ENCODE measurements at places on chromosomes 7 and 10.

- DNase-seq, result no peak
Observed at GRCh38 chr7:44057181-44057848, 8.1 kb downstream of the PGAM2 start.

DNA sequence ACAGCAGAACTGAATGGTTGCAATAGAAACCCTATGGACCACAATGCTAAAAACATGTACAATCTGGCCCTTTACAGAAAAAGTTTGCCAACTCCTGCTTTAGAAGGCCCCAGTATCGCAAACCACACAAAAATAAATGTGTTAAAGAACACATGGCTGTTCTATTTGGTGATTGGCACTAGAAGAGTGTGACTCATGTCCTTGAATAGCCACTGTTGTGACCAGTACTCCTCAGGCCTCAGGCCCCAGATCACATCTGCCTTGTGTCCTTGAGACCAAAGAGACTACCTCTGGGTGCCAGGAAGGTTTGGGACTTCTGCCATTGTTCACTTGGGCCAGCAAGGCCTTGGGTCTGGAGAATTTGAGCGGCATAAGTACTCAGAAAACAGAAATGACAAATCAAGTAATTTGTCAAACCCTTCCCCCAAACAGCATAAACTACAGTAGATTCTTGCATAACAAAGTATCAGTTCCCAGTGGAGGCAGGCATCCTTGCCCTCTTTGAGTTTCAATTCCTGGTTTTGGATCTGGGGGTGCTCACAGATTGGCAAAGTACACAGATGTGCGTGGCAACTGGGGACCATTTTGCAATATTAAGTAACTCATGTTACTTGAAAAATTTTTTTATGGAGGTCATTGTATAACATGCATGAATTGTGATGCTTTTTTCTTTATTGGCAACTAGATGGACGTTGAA lies 50.2 kb downstream of the MTURN start:
- DNase-seq, result no peak

DNA sequence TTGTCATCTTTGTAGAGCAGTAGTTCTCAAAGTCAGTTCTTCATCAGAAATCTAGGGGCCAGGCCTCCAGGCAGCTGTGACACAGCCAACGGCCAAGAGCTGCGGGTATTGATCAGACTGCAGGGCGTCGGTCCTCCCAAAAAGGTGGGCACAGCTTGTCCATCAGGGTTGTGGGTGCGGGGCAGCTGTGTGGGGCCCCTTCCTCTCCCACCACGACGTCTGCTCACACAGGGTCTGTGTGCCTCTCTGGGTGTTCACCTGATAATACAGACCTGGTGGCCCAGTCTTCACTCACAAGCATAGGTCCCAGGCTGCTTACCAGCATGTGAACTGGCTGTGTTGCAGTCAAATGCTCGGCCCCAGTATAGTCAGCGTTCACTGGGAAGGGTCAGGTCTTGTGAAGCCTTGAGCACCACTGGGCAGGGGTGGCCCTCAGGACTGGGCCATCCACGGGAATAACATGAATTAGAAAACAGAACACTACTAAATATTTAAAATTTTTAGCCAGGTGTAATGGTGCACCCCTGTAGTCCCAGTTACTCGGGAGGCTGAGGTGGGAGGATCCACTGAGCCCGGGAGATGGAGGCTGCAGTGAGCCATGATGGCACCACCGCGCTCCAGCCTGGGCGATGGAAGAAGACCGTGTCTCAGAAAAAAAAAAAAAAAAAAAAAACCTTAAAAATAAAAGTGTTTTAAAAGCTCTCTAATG lies 102.8 kb upstream of the DIP2C start:
- no peak for DNase-seq

DNA sequence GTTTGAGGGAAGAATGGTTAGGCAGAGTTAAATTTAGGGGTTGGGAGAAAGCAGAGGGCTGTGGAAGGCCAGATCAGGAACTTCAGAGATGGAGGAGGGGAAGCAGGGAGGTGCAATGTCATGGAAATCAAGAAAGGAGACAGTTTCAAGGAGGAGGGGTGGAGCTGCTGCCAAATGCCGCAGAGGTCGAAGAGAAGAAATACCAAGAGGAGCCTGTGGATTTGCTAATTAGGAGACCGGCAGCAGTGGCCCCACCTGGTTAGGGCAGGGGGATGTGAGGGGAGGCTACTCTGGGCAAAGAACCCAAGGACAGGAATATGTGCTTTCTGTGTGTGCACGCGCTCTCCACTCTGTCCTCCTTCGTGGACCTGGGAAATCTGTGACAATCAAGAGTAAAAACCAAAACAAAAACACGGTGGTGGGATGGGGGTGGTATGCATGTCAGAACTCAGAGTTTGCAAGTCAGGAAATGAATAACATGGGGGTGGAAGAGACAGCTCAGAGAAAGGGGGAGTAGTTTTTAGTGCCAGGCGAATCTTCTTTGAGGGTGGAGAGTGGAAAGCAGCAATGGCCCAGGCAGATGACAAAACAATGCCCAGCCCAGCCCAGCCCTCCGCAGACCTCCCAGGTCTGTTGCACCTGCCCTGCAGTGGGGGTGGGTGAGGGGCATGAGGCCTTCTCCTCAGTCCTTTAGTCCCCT lies 102.9 kb upstream of the PAX2 start:
- DNase-seq, result no peak

DNA sequence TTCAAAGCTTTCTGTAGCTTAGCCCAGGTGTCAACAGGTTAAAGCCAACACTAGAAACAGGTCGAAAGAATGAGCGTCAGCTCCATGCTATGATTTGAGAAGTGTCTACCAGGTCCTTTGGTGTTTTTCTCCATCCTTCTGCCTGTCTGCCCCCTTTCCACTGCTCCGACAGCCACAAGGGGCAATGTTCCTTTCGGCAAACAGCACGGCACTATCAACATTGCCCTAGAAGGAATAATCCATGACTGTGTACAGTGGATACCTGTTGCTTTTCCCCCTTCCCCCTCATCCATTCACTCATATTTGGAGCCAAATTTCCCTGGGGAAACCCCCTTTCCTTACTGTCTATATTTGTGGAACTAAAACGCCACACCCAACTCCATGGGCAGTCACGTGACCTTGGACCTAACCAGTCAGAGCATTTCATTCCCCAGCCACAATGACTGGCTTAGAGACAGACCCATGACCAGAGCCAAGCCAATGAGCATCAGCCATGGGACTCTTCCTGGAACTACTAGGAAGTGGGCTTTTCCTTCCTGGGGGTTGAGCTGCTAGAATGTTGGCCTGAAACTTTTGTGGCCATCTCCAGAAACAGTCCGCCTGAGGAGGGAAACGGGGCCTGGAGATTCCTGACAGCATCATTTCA lies 51.5 kb downstream of the AFAP1L2 start:
- no peak for DNase-seq

DNA sequence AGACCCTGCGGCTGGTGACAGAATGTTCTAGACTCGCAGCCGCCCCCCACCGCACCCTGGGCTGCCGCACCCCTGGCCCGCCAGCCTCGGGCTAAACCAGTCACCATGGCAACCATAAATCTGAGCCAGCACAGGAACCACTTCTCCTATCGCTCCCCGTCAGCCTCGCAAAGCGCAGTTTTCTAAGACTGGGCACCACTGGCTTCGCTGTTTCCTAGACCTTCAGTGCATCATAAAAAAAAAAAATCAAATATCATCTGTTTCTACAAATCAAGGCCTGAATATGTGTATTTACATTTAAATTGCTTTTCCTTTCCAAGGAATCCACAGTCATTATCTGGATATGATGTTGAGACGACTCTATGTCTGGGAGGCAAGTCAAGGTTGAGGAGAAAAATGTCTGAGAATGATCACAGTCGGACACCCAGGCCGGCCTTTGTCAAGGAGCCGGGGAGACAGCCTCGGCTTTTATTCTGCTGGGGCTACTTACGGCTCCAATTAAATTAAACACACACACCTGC lies 99.9 kb downstream of the PTPRN2 start:
- peak; percentile 26 for DNase-seq

GRCh38 chr10:24462291-24462813 lies 253.4 kb downstream of the KIAA1217 start:
- DNase-seq, result no peak

DNA sequence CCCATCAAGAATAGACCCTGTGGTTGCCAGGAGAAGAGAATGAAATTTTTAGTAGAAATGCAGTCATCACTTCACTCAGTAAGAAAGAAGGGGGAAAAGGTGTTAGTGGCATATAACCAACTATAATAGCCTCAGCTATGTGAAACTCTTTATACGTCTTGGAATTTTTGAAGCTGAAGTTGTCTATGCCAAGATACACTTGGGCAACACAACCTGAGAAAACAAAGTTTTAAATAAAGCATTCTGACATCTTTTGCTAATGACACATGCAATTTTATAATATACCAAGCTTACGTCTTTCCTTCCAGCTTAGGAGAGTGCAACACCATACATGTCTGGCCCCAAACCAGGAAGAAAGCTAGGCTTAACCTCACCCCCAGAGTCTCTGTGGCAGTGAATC lies 40.8 kb upstream of the ZNF438 start:
- no peak for DNase-seq

DNA sequence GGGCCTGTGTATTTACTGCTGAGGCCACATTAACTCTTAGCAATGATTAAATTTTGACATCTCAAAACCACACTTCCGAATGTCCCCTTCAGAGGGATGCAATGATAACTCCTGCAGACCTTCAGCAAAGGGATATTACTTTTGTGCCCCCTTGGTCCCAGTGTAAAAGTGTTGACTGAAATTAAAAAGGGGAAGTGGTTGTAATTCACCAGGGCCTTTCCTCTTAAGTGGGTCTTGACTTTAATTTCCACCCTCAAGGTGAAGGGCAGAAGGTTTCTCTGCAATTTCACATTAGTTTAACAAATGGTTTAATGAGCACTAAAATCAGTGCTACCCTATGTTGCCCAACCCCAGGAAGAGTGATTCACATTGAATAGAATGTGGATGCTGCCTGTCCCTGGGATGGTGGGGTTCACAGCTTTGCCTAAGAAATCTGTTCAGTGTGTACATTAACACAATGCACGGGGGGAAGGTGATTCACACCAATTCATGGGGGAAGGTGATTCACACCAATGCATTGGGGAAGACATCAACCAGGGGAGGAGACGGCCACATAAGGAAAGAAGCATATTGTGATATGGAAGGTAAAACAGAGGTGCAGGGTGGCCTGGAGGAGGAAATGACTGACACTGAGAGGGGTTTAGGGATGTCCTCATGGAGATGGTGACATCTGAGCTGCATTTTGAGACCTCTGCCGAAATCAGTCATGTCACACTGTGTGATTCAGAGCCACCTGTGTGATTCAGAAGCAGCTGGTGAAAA lies 19.4 kb upstream of the TNS3 start:
- DNase-seq, result no peak

DNA sequence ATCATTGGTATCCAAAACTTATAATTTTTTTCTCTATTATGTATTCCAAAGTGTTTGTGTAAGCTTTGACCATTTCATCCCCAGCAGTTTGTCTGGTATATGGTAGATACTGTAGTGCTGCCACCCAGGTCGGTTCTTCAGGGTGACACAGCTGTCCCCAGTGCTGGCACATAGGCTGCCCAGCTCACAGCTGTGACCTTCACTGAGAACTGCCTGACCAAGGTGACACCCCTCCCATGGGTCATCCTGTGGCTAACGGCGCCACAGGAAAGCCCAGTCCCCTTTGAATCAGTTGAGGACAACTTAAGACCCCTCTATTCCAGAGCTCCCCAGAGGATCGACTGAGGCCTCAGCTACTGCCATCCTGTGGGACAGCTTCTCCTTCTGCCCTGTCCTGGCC lies 644.2 kb upstream of the FOXK1 start:
- DNase-seq, result no peak

DNA sequence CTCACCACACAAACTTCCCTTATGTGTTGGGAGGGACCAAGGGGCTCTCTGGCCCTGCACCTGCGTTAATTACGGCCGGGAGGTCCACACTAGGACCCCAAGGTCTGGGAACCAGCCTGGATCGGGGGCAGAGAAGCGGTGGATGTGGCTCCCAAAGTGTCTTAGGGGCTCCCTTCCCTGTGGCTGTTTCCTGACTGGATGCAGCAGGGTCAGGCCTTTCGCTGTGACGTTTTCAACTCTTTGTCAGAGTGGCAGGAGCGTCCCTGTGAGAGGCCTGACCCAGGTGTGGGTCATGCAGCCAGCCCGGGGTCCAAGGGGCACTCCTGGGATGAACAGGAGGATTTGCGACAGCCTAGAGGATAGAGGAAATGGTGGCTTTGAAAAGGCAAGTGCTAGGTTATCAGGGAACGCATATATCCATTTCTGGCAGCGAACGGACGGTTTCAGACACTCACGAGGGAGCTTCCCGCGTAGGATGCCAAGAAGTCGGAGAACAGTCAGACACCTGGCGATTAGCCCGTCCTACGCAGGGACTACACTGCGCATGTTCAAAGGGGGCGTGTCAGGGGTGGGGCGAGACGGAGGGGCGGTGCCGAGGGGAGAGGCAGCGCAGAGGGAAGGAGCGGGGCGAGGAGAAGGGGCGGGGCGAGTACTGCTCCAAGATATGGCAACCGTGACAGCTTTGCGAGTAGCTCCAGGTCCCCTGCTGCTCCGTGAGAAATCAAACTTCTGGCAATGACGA lies 46.2 kb upstream of the ZNF716 start:
- DNase-seq, result no peak

DNA sequence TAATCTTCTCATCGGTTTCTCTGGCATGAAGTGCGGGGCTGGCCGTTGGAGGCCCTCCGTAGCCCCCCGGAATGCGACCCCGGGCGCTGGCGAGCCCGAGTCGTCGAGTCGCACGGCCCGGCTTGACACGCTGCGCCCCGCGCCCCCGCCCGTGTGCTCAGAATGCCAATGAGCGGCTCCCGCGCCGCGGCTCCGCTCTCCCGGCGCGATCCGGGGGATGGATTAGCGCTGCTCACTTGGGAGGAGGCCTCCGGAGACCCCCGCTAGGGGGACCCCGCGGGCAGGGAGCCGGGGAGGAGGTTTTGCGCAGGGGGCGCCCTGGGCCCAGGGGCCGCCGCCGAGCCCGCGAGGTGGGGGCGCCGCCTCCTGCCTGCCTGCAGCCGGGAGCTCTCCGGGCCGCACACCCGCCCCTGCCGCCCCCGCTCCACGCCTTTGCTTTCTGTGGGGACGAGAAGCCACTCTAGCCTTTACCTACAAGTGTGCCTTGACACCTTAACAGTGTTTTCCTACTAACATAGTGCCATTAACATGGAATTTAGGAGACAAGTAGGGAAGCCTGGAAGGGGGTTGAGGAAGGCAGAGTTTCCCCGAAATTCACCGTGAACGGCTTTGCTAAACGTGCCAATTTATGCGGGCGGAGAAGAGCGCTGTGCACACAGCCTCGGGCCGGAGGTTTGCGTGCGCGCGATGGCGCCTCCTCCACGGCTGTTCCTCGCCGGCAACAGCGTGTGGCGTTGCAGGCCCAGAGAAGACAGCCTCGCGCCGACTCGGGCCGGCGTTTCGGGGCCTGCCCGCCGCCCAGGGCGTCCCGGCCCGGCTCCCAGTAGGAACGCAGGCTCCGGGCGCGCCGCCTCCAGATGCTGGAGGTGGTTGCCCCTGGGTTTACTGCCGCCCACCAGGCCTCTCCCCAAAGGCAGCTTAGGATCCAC lies 7.1 kb downstream of the SHH start:
- no peak for DNase-seq

DNA sequence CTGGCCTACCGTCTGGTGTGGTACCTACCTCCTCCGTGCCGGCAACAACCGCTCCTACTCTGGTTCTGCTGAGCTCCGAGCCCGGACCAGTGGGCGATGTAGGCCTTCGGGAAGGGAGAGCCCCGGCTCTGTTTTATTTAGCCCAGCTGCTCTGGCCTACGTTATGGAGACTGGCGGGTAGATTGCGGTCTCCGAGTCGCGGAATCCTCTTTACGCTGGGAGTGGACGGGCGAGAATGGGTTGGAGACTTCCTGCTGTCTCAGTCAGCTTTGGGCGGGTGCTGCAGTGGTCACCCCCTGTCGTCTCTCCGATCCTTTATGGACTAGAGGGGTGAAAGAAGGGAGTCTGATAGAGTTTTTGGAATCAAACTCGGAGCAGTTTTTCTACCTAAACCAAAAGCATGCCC lies 406 bp downstream of the CBLL1 start:
- no peak for DNase-seq
